ENCODE measurements at places on chromosomes 16 and 17. TPM values are rescaled to one million over a fixed set of nuclear protein-coding genes. Genes with fewer than 3 reads are reported as not detected.

GRCh38 chr16:82024316-82024715 lies 10.7 kb upstream of the HSD17B2 start:
- H3K27me3 ChIP-seq = no peaks in the 10 kb centered on the region
- no peaks in the 10 kb centered on the region for H3K36me3 ChIP-seq
- H3K4me1 ChIP-seq = no peaks in the 10 kb centered on the region
- no peak overlapping the region for H3K27ac ChIP-seq
- H3K4me3 ChIP-seq = no peak overlapping the region

DNA sequence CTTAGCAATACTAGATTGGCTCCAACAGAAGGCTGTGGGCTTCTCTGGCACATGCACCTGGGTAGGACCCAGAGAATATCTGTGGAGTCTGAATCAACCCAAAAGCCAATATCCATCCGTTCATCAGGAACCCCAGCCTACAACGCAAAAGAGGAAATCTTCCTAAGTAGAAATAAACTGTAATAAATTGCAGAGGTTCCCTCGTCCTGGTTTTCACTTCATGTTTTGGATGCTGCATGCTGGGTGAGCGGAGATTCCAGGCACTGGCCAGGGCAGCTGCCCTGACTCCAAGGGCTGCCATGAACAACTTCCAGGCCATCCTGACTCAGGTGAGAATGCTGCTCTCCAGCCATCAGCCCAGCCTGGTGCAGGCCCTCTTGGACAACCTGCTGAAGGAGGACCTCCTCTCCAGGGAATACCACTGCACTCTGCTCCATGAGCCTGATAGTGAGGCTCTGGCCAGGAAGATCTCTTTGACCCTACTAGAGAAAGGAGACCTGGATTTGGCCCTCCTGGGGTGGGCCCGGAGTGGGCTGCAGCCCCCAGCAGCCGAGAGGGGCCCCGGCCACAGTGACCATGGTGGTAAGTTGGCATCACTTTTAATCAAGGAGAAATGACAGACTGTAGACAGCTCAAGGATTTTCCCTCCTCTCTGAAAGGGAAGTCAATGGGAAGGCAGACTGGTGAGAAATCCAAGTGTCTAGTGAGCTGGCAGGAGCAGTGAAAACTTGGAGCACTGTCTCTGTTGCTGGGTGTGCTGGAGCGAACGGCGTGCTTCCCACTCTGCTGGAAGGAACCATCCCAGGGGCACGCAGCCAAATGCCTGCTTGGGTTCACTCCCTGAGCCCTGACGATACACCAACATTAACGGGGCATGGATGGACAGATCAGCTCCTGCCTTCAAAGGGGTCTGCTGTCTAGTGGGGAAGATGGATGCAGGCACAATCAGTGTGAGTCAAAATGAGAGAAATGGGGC lies 10.7 kb upstream of the CIITA start:
- H3K4me3 ChIP-seq = no peak overlapping the region
- no peak overlapping the region for H3K27ac ChIP-seq
- no peaks in the 10 kb centered on the region for H3K36me3 ChIP-seq
- H3K4me1 ChIP-seq = peaks cover 24% of the 10 kb centered on the region

GRCh38 chr16:20056436-20056835 lies 17.3 kb downstream of the GPR139 start:
- H3K36me3 ChIP-seq = no peaks in the 10 kb centered on the region
- no peaks in the 10 kb centered on the region for H3K27me3 ChIP-seq
- H3K27ac ChIP-seq = no peak overlapping the region
- H3K4me3 ChIP-seq = no peak overlapping the region
- no peaks in the 10 kb centered on the region for H3K4me1 ChIP-seq

DNA sequence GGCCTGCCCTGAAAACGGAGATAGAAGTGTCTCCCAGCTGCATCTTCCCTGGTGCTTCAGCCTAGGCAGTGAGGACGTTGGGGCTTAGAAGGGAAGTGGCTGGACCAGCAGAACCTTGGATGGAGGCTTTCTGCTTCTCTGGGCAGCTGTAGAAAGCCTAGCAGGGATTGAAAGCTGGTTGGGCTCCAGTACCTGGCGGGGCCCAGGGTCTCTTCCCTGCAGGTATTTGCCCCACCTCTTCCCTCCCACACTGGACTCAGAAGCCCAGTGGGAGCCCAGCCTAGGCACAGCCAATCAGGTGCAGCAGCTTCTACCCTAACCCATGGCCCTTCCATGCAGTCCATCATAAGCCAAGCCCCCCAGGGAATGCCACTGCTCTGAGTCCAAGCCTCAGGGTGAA lies 190.3 kb upstream of the IRX6 start:
- no peaks in the 10 kb centered on the region for H3K27me3 ChIP-seq
- no peak for DNase-seq
- no peak overlapping the region for H3K27ac ChIP-seq
- H3K4me3 ChIP-seq = no peak overlapping the region
- H3K4me1 ChIP-seq = no peaks in the 10 kb centered on the region

DNA sequence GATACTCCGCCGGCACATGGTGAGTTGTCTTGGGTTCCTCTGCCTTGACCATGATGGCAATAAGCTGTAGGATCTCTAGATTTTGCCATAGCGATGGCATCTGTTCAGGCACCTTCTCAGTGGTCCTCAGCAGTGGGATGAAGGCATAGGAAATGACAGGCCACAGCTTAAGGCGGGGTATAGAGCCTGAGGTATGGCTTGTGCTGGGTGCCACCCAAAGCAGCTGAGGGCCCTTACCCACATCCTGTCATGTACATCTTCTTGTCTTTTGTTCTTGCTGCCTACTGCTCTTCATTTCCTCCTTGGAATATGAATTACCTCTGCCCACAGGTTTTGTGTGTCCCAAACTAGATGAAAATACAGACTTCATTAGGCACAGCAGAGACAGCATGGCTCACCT lies 29.5 kb downstream of the KAT7 start:
- peaks cover 38% of the 10 kb centered on the region for H3K36me3 ChIP-seq
- H3K4me3 ChIP-seq = no peak overlapping the region
- peaks cover 74% of the 10 kb centered on the region for H3K4me1 ChIP-seq
- no peaks in the 10 kb centered on the region for H3K27me3 ChIP-seq
- peak; percentile 78 for DNase-seq

DNA sequence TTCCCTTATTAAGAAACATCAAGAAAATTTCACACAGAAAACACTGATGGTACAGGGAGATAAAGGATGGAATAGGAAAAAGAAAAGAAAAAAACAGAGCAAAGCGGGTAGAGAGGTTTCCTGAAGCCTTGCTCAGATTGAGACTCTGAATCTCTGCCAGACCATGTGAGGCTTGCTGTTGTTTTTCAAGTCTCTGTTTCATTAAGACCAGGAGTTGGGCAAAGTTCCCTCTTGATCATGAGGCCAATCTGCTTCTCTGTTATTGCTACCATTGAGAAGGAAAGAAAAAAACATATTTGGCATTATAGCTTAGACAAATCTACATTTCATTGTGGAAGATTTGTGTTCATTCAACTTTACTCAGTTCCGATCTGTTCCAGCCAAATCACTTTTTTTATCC lies 201.6 kb upstream of the SOX9 start:
- no peak overlapping the region for H3K27ac ChIP-seq
- H3K27me3 ChIP-seq = no peaks in the 10 kb centered on the region
- no peaks in the 10 kb centered on the region for H3K4me1 ChIP-seq
- no peak for DNase-seq

DNA sequence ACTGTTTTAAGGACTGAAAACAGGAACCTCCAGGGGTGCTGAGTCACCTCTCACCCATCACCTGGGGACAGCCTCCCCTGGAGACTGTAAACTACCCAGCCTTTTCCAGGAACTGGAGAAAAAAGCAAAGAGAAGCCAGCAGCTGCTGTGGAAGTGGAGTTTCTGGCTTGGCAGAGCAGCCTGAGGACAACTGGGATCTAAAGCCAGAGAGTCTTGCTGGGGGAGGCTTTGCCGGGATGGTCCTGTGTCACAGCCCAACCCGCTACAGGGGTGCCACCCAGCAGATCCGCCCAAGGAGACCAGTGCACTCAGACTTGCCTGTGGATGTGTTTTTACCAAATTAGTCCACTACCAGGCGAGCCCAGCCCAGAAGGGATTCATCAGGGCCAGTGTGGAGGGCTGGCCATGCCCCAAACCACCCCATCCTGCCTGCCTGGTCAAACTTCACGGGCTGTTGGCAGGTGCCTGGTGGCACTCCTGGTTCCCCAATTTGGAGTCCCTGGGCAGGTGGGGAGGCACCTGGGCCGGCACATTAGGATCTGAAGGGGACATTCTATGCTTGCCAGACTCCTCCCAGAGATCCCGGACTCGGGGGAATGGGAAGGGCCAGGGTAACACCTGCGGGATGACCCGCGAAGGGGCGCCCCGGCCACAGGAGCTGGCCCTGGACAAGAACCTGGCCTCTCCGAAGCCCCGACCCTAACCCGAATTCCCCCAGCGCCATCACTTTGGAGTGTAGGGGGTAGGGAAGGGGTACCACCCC lies 771 bp downstream of the MSRB1 start:
- H3K4me1 ChIP-seq = peaks cover 21% of the 10 kb centered on the region
- DNase-seq = peak; percentile 40
- peaks cover 15% of the 10 kb centered on the region for H3K36me3 ChIP-seq
- no peaks in the 10 kb centered on the region for H3K27me3 ChIP-seq
- peak overlapping the region; percentile 58 for H3K27ac ChIP-seq

GRCh38 chr17:10775058-10775457 lies 28.8 kb downstream of the TMEM238L start:
- no peak for DNase-seq
- H3K27me3 ChIP-seq = no peaks in the 10 kb centered on the region
- no peaks in the 10 kb centered on the region for H3K4me1 ChIP-seq
- H3K27ac ChIP-seq = no peak overlapping the region

DNA sequence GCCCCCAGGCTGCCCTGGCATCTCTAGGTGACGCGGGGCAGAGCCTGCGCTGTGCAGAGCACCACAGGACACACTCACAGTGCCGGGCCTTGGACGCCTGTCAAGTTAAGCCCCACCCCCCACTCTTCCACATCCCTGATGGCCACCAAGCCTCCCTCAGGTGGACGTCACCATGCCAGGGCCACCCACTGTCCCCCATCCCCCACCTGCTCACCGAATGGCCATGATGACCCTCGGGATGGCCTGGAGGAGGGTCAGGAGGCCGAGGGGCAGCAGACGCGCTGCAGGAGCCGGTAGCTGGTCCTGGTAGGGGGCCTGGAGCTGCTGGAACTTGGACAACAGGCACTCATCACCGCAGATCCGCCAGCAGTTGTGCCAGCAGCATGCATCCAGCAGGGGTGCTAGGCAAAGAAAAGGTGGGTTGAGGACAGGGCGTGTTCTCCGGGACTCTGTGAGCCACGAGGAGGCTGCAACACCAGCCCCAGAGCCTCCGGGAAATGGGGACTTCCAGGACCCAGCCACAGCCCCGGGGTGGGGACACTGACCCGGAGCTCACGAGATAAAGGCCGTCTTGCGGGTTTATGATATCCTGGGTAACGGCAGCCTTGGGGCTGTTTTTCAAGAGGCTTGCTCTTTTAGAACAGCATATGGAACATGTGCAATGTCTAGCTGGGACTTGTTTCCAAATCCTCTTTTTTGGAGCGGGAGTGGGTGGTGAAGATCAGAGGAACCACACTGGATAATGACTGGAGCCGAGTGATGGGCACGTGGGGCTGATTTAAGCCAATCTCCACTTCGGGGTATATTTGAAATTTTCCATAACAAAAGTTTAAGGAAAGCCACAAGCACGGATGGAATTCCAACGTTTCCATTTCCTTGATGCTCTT lies 11.4 kb downstream of the C16orf95 start:
- peaks cover 12% of the 10 kb centered on the region for H3K4me1 ChIP-seq
- no peak overlapping the region for H3K27ac ChIP-seq
- H3K27me3 ChIP-seq = no peaks in the 10 kb centered on the region
- H3K4me3 ChIP-seq = no peak overlapping the region
- no peaks in the 10 kb centered on the region for H3K36me3 ChIP-seq
- DNase-seq = no peak

IGSF6 gene
- 3.9 TPM for total RNA-seq

SPSB3 gene
- total RNA-seq = 144 TPM

ZP2 gene
- not detected for total RNA-seq

MRPL38 gene
- 126 TPM for total RNA-seq
